Neural crest cell (in vitro differentiated cells): ENCODE measurements at places on chromosomes 6 and 20.
A peak's percentile ranks its signal among the peaks of the same experiment; 100 is the strongest.

GRCh38 chr6:140108167-140108566, 733.7 kb upstream of the CITED2 start:
- DNase-seq: no peak

DNA sequence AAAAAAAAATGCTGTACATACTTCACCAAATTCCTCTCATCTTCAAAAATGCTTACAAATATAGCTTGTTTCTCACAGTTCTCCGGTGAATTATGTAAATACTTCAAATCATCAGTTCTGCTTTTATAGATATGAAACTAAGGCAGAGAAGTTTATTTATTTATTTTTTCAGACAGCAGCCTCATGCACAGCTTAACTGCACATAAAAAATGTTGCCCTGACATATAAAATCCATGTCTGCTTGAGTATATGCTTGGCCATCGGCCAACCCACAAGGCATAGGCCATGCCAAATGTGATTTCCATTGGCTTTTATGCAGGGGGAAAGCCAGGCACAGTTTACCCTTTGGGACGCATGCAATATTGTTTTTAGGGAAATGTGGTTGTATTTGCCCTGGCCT, 57.3 kb upstream of the PHACTR2 start:
- DNase-seq: no peak

- no peak for DNase-seq
Observed at GRCh38 chr6:43683708-43684455, 3.7 kb downstream of the MRPS18A start.

GRCh38 chr6:43915986-43916923, 146.2 kb downstream of the VEGFA start:
- DNase-seq: no peak

DNA sequence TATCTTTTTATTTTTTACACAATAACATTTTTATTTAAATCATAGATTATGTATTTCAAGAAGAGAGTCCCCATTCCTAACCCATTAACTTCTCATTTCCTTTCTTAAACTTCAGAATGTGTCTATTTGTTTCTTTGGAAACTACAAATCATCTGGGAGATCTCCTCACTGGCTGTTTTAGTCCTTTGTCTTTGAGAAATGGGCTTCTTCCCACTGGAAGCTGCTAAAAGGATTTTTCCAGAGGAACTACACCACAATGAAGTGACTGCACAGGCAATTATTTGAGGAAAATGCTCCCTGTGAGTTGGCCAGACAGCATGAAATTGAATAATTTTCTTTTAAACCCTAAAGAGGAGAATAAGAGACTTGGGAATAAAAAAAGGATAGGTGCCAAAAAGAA, 119.1 kb downstream of the TENT5A start:
- DNase-seq: no peak

- no peak for DNase-seq
Observed at GRCh38 chr20:13392391-13392790, 171.3 kb downstream of the ISM1 start.

GRCh38 chr20:23391707-23392310, 29.5 kb downstream of the NAPB start:
- no peak for DNase-seq

DNA sequence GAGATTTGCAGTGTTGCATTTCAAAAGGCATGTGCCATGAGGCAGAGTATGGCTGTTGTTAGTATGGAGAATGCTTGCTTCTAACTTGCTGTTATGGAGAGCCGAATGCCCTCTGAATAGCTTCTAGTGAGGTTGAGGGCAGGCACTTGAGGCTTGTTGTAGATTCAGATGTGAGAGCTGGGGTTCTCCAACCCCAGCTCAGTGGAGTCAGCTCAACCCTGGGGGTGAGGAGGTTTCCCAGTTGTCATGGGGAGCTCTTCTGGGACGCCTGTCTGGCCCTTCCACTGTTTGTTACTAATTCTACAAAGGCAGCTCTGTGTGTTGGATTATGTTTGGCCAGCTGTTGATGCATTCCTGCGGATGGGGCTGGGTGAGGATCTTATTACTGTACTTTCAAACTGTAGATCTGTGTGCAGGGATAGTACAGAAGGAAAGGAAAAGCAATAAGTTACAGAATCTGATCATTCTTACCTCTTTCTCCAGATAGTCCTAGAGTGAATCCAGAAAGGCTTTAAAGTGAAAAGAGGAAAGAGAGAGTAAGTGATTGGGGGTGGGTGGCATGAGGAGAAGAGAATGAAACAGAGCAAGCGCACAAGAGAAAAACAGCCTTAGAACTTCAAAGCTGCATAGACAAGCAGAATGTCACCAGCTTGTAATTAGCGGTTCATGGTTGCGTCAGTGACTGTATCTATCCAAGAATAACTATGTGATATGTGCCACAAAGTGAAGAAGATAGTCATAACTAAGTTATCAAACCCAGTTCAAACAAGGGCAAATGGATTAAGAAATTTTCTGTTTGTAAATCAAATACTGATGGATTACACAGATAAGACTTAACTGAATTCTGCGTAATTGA, 148.7 kb downstream of the PRL start:
- DNase-seq: no peak

GRCh38 chr6:157424491-157425020, 43.6 kb downstream of the ZDHHC14 start:
- DNase-seq: no peak

GRCh38 chr6:14804785-14805210, 441.1 kb upstream of the JARID2 start:
- no peak for DNase-seq

DNA sequence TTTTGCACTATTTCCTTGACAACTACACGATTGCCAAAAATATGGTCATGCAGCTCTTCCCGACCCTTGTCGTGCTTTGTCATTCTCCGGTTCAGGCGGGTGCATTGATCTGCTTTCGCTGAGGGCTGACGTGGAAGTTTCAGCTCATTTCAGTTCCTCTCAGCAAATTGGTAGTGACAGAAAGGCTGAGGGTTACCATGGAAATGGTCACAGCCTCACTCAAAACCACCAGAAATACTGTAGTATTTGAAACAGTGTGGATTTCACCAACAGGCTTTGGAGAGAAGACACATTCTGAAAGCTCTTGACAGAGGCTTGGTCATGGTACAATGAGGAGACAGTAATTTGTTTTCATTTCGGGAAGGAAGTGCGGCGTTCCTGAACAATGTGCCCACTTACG, 99.7 kb upstream of the EXOC2 start:
- DNase-seq: no peak

DNA sequence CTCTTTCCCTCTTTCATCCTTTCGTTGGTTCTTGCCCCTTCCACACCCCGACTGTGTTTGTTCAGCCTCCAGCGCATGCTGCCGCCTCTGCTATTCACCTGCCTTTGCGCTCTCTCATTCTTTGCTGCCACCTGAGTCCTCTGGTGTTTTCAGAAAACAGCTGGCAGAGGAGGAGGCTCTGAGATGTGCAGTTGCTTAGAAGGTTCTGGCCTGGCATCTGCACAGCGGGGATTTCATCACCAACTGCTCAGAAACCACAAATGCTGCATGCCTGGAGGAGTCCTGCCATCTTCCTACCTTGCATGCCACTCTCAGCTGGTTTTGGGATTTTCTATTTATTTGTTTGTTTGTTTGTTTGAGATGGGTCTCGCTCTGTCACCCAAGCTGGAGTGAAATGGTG, 39.2 kb upstream of the CLDN20 start:
- DNase-seq: no peak

DNA sequence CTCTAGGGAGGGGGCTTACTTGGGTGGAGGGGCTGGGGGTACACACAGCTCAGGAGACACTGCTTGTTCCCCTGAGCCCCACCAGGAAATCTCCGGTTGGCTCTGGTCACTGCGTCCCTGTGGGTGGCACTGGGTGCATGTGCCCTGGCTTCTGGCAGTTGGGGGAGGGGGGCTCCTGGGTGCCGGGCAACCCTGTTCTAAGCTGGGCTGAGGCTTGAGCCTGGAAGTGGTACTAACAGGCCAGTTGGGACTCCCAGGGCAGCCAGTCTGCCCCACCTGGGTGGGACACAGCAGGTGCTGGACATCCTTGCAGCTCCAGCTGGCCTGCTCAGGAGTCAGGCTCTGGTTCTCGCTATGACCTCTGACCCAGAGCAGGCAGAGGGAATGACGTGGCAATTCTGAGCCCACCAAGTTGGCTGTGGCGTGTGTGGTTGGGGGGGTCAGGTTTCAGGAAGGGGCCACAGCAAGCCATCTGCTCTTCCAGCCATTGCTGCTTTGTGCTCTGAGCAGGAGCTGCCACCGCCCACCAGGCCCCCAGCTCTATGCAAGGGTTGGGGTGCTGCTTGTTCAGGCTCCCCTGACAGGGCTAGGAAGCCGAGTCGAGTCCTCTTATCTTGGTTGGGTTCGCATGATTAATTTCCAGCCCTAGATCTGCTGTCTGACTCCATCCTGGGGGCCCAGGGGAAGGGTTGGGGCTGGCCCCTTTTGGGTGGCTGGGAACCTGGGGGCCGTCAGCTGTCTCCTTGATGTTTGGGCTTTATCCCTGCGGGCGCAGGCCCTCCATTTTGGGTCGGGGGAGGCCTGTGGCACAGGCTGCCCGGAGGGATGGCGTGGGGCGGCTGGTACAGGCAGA, 590 bp downstream of the C20orf204 start:
- no peak for DNase-seq

- DNase-seq: no peak
Observed at GRCh38 chr6:95244751-95245150, 332.6 kb upstream of the MANEA start.

DNA sequence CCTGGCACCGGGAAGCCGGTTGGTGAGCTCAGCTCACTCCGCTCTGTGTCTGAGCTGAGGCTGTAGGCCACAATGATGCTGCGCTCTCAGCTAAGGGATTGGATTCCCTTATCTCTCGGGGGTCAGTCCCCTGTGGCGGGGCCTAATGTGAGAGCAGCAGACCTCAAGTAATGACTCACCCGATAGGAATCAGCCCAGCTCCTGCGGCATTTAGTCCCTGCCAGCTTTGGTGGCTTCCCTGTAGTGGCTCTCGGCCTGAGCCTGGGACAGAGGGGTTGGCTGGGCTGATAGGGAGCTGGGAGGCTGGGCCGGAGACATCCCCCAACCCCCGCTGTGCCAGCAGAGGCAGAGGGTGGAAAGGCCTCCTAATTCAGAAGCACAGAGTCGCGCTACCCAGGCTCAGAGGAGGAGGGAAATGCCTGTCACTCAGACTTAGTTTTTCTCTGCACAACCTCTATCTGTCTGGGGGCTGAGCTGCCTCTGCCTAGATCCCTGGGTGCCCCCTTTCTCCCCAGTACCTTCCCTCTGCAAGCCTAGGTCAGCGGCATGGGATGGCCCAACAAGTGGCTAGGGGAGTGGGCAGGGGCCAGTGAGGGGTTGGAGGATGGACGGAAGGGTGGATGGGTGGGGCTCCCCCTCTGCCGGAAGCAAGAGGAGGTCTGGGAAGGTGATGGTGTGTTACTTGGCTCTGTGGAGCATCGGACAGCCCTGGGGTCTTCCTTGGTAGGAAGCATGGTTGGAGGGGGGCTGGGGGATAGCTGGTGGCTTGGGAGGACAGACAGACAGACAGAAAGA, 92.2 kb downstream of the CDH22 start:
- no peak for DNase-seq

DNA sequence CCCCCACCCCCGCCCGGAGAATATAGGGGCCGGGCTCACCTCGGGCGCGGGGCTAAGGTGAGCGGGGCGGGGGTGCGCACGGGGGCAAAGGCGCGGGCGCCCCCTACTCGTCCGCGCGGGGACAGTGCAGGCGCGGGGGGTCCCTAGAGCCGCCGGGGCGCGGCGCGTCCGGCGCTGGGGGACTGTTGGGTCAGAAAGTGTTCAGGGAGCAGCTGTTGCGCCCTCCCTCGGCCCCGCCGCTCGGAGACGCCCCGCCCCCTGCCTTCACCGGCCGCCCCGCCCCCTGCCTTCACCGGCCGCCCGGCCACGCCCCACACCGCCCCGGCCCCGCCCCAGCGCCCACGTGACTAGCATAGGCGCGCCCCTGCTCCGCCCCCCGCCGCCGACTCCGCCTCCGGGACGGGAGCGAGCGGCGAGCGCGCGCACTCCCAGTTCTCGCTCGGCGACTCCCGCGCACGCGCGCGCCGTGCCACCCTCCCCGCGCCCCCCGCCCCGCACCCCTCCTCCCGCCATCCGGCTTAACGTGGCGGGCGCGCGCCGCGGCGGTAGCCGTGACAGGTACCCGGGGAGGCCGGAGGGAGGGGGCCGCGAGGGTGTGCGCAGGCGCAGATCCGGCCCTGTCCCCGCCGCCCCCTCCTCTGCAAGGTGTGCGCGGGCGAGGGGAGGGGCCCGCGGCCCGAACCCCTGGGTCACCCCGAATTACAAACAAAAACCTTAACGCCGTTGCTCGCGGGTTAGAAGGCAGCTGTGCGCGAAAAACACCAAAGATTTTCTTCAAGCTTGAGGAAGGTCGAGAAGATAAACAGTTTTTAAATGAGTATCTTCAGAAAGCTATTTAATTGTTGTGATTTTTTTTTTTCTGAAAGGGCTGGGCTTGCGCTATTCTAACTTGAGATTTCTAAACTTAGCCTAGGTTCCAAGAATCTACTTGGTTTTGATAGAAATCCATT, 704 bp upstream of the ZNF217 start:
- peak; percentile 97 for DNase-seq

DNA sequence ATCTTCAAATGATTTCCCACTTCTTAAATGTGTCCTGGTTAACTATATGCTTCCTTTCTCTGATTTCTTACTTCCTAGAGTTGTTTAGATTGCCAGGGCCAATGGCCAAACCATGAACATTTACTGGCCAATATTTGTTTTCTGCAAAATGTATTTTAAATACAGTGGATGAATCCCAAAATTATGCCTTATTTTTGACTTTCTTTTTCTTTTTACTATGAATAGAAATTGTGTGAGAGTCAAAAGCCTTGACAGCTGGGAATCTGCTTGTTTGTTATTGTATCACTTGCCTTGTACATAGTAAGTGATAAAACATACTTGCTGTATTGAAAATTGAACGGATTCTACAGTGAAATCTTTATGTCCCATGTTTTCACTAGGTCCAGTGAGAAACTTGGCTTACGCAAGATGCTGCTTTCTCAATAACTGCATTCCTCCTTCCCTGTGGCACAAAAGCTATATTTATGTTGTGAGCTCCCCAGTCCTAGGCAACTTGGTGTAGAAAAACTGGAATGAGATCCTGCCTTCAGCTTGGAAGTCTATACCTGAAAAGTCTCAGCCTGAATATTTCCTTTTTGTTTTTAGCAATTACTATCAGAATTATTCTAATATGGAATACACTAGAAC, 295.2 kb downstream of the EPHA7 start:
- DNase-seq: no peak

- no peak for DNase-seq
Observed at GRCh38 chr20:62358171-62359042, 8.7 kb downstream of the LAMA5 start.

- DNase-seq: no peak
Observed at GRCh38 chr6:455006-455585, 63.5 kb downstream of the IRF4 start.

GRCh38 chr6:150534553-150534952, 65.1 kb upstream of the PLEKHG1 start:
- DNase-seq: no peak

GRCh38 chr6:129730477-129731165, 20.6 kb upstream of the ARHGAP18 start:
- no peak for DNase-seq

DNA sequence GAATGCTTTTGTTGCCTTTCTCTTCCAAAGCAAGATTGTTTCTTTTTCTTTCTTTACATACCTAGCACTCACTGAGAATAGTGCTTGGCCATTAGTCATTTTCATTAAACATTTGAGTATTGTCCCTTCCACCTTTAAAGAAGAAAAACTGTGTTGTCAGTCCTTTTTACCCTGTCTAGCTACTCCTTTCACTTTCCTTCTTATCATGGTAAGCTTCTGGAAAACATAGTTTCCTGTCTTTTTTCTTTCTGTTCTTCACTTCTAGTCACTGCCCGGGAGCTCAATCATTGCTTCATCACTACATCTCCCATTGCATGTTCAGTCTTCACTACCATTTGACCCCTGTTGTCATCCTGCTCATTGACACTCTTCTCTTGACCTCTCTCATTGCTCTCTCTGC, 12.1 kb downstream of the VAPB start:
- DNase-seq: no peak

GRCh38 chr6:107318100-107318736, 141.1 kb downstream of the PDSS2 start:
- peak; percentile 23 for DNase-seq
